NCI-H2081 (cell line): ENCODE measurements at places on chromosomes 2 and 18.

DNA sequence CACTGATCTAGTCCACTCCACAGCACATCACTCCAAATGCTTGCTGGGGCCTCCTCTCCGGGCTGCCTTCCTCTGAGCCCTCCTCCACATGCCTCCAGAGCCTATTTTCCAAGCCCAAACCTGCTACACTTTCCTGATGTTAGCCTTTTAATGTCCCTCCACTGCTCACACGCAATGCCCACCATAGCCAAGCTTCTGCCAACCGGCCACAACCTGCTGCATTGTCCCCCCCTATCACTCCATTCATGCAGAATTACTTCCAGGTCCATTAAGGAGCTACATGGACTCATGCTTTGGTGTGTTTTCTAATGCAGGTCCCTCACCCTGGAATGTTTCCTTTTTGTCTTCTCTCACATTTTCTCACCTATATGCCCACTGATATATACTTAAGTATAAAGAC lies 129.3 kb downstream of the MARCHF4 start:
- no peak for DNase-seq

DNA sequence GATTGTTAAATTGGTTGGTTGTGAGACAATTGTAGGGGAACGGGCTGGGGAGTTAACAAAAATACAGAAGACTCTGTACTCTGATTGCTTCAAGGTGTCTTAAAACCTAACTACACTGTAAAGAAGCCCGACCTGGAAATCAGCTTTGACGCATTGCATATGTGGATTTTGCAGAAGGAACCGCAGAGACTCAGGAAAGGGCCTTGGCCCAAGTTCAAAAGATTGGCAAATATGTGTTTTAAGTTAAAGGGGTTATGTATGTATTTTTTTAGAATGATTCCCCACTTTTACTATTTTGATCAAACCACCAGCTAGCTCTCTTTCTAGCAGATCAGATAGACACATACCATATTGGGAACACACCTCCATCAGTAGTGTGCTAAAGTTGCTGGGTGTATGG lies 18.0 kb upstream of the EDAR start:
- DNase-seq: no peak

- no peak for DNase-seq
These were observed 224.8 kb downstream of the NUP35 start for GRCh38 chr2:183349091-183349490.

DNA sequence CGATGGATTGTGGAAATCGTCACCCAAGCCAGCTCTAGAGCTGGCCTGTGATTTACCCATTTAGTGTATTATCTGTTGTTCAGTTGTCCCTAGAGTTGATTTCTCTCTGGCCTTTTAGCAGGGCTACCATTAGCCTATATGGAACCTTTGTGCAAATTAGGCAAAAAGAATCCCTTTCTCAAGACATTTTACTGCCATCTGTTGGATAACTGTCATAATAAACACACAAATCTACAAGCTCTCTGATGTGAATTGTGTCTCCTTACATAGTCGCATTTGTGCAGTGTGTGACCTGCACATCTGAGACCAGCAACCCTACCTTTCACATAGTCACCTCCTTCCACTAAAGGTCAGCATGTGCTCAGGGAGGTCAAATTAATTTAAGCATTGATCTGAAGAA lies 34.0 kb downstream of the LOXHD1 start:
- DNase-seq: peak; percentile 13

DNA sequence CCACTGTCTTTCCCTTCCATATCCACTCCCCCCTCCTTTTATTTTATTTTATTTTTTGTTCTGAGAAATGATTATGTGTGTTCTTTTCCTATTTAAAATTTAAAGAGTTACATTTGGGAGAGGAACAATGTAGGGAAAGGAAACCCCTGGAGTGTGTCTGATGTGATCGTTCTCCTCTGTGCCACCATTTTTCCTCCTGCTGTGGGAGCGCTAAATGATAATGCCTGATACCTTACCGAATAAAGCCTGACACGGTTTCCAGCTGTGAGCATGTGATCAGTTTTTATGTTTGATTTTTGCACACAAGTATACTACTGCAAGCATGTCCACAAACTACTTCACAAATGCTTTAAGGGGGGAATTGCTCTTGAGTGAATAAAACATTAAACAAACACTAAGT lies 317.8 kb upstream of the FANCL start:
- DNase-seq: no peak

DNA sequence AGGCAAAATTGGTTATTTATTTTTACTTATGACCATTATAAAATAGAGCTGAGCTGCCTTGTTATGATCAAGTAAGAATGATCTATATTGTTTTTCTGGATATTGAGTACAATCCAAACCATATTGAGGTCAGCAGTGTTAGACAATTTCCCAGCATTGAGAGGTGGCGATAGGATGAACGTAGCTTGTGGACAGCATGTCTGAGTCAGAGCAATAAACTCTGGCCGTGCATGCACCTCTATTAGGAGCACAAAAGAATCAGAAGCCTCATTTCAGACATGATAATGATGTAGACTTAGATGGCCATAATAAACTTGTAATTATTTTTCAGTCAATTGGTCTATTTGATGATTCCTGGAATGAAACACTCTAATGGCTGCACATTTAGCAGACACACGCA lies 491.6 kb downstream of the RIT2 start:
- no peak for DNase-seq

DNA sequence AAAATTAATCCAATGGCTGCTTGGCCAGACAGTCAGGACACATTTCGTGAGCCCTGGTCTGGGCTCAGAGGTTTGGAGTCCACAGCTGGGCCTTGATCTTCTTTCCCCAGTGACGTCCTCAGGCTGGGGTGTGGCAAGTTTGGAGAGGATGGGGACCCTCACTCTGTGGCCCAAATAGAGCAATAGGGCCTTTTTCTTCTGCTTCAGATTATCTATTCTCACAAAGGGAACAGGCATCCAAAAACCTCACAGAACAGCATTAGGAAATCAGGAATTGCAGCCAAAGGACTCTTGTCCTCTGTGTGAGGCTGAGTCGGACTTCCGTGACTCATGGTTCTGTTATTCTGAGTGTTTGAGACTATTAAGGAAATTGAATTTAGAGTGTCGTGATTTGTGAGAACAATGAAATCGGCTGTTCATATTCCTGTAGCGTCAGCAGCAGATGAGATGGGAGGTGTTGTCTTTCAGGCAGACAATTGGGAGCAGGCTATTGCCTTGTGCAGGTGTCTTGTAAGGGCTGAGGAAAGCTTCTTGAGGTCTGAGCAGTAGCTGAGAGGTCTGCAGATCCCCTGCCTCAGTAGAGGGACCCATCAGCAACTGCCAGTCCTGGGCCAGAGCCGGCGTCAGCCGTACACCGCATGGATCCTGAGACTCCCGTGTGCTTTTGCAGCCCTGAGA lies 113.8 kb downstream of the SH3RF3 start:
- DNase-seq: no peak

DNA sequence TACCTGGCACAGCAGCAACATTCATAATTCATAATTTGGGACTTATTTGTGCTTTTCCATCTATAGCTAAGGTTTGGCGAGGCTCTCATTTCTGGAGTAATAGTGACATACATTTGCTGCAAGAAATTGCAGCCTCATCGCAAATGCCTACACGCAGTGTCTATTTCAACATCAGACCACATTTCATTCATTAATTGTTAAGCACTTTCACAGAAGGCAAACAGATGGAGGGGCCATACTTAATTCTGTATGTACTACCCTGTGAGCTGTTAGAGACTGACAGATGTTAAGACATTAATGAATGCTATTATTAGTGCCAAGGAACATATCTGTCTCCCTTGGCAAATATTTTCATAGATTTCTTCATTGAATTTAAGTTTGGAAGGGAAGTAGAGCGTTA lies 125.7 kb downstream of the UXS1 start:
- no peak for DNase-seq

- peak; percentile 84 for DNase-seq
These were observed 54.1 kb downstream of the EPB41L5 start for GRCh38 chr2:120066800-120067547.

DNA sequence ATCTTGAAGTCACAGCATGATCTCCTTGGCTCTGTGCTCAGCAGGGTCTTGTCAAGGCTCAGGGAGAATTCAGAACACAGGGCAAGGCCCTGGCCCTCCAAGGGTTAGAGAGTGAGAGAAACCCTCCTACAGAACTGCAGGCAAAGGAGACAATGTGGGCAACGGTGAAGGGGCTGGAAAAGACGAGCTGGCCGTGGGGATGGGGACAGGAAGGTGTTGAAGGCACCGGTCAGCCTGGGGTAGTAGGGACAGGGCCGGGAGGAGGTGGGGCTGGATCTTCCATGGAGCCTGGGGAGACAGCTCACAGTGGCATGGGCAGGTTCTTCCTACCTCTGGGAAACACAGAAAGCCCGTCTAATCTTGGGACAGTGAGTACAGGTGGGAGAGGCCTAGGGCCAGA lies 92.2 kb upstream of the MCFD2 start:
- DNase-seq: no peak

DNA sequence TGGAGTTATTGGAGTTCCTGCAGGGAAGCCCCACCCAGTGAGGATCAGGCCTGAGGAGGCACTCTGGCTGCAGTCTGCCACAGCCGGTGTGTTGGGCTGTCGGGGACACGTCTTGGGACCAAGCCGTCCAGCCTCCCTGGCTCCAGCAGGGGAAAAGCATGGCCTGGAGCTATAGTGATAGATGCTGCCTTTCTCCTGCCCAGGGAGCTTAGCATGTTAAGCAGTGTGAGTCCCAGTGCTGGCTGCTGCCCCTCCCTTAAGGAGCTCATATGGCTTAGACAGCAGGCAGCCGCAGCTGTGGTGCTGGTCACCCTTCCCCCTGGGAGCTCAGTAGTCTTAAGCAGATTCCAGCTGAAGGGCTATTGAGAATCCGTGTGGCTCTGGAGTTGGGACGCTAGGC lies 78.9 kb downstream of the CERS6 start:
- no peak for DNase-seq

DNA sequence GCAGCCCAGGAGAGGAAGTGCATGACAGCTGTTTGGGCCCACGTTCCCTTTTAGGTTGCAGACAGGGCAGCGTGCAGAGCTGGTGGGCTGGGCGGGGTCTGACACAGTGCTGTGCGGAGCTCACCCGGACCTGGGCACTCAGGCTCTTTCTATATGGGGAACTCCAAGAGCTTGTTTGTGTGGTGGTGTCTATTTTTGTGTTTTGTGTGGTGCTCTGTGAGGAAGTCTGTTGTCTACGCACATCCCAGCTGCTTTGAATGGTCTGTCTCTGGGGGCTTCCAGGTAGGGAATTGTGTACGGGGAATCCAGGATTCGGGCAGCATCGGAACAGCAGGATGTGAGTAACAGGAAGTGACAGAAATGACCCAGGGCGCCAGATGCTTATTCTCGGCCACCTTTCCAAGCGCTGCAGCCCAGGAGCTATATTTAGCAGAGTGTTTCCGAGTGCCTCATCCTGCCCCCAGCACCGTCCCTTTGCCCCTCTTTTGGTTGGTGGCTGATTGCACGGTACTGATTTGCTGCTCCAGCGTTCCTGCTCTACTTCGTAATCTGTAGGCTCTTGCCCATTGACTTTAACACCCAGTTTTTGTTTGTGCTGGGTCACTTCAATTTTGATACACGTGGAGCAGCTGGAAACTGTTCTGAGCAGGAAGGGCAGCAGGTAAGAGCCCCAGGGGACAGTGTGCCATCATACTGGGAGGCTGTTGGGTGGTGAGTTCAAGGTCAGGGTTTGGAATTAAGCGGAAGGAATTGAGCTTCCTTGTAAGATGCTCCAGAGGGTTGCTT lies 64.7 kb downstream of the DGKD start:
- DNase-seq: no peak

DNA sequence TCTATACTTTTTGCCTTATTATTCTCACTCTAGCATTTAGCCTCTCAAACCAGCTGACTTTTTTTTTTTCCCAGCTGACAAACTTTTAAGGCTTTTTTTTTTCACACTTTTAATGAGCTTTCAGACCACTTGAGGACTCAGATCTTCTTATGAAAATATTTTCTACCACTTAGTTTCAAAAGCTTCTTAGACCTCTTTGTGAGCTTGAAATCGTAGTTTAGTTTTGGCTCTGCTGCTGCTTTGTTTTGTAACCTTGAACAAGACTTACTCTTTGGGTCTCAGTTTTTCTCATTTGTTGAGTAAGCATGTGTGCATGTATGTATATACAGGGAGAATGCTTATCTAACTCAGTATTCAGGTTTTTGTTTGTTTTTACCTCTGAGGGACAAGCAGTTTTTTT lies 3.5 kb downstream of the NBEAL1 start:
- no peak for DNase-seq

GRCh38 chr18:35352283-35352682 lies 8.1 kb upstream of the ZNF24 start:
- no peak for DNase-seq

GRCh38 chr2:119536211-119536610 lies 8.0 kb upstream of the CFAP221 start:
- DNase-seq: no peak

DNA sequence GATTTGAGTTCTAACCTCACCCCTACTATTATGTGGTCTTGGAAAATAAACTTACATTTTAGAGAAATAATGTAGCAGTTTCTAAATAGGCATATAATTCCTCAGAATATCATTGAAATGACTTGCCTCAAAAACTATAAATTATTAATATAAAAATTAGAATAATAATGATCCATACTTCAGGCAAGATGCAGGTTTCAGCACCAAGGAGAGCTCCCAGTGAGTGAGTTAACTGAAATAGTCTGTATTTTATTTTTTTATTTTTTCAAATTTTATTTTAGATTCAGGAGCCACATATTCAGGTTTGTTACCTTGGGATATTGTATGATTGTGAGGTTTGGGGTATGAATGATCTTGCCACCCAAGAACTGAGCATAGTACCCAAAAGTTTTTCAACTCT lies 472.2 kb upstream of the DCC start:
- DNase-seq: no peak

GRCh38 chr18:64149916-64150438 lies 1.1 kb upstream of the LINC00305 start:
- no peak for DNase-seq

GRCh38 chr18:49368876-49369440 lies 91.5 kb downstream of the DYM start:
- peak; percentile 29 for DNase-seq

DNA sequence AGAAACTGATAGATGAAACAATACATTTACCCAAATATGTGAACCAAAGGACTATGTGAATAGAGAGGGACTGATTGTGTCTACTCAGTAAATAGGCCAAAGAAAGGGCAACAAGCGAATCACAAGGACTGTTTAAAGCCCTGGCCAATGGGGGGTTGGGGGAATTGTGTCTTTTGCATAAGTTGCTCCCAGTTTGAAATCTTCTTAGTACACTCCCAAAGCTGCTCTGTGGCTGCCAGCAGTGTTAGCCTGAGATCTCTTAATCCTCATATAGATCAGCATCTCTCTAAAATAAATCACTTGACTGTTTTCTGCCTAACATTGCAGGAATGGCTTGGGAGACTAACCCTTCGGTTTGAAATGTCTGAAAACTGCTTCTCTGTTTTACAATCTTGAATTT lies 236.4 kb downstream of the PLCL1 start:
- no peak for DNase-seq

DNA sequence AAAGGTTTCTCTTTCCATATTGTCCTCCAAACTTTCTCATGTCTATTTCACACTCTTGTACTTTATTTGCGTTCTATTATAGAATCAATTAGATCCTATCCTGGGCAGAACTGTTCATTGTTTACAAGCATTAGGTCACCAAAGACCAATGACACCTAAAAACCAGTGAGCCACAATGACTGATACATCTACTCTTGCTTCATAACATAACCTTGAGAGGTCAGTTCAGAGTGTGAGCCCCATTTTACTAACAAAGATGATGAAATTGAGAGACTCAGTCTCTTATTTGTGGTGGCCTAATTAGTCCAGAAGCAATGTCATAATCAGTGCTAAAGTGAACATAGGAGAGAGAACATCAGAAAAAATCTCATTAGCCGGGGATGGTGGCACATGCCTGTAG lies 248.9 kb upstream of the RBBP8 start:
- no peak for DNase-seq

- DNase-seq: no peak
These were observed 51.6 kb downstream of the NEDD4L start for GRCh38 chr18:58095655-58096054.
